Activated CD8-positive, alpha-beta T cell treated with anti-CD3 and anti-CD28 coated beads for 36 hours (primary cell): ENCODE measurements at places on chromosomes 6 and 20.

GRCh38 chr6:125356884-125357283 is 55.1 kb upstream of the HDDC2 start:
- no peak for DNase-seq

DNA sequence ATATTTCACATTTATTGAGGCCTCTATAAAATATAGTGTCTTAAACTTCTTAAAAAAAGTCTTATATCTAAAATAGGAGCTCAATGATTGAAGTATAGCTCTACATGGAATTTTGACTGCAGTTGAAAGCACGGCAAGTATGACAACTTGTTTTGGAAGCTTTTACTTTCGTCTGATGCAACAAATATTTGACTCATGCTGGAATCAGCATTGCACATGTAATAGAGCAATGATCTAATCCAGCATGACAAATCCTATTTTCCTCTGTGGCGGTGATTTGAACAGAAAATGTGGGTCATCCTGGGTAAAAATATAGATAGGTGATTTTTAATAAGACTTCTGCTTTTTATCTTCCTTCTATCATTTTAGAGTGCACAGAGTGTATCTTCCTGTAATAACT is 111.6 kb downstream of the TINAG start:
- no peak for DNase-seq

GRCh38 chr6:168155821-168156741 is 77.1 kb upstream of the FRMD1 start:
- DNase-seq: no peak

DNA sequence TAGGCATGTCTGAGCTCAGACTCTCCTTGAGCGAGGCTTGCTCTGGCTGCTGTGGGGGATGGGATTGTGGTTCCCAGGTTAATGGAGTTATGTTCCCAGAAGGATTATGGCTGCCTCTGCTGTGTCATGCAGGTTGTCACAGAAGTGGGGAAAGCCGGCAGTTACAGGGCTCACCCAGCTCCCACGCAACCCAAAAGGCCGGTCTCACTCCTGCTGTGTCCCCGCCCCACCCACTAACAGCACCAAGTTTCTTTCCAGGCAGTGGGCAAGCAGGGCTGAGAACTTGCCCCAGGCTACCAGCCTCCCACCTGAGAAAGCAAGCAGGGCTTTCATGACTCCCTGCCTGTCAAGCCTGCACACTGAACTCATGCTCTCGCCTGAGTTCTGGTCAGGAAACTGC is 750.5 kb downstream of the FRK start:
- no peak for DNase-seq

- DNase-seq: no peak
Observed at GRCh38 chr6:27867945-27868300, 44.3 kb downstream of the OR2B2 start.

- no peak for DNase-seq
Observed at GRCh38 chr6:148704400-148705246, 42.2 kb upstream of the UST start.

DNA sequence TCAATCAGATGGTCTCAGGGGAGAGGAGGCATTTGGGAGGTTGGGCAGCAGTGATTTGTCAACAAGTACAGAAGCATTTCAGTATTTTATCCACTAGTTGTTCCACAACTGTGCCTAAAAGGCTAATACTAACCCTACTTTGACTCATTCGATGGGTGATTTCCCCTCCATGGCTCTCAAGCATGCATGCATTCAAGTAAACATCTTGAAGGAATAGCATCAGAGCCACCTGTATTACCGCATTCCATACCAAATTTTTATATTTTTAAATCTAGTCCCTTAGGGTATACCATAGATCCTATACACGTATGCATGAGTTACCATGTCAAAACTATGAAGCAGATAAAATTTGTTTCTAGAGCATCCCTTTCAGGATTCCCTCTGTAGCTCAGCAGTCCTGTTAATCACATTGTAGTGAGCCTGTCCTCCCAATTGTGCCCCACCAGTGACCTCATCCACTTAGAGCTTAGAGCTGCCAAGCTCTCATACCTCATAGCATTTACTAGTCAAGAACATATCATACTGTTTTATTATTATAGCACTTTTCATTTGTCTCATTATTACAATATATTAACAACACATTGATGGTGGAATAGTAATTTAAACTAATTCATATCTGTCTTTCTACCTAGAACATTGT is 213.8 kb downstream of the LAMA2 start:
- no peak for DNase-seq

DNA sequence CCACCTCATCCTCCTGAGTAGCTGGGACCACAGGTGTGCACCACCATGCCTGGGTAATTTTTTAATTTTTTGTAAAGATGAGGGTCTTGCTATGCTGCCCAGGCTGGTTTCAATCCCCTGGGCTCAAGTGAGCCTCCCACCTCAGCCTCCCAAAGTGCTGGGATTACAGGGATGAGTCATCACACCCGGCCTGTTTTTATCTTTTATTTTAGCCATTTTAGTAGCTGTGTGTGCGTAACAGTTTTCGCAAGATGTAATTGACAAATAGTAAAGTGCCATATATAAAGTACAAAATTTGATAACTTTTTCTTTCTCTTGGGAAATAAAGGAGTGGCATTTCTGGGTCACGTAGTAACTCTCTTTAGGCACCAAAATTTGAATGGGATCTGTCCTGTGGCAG is 21.4 kb downstream of the SNAI1 start:
- DNase-seq: no peak

DNA sequence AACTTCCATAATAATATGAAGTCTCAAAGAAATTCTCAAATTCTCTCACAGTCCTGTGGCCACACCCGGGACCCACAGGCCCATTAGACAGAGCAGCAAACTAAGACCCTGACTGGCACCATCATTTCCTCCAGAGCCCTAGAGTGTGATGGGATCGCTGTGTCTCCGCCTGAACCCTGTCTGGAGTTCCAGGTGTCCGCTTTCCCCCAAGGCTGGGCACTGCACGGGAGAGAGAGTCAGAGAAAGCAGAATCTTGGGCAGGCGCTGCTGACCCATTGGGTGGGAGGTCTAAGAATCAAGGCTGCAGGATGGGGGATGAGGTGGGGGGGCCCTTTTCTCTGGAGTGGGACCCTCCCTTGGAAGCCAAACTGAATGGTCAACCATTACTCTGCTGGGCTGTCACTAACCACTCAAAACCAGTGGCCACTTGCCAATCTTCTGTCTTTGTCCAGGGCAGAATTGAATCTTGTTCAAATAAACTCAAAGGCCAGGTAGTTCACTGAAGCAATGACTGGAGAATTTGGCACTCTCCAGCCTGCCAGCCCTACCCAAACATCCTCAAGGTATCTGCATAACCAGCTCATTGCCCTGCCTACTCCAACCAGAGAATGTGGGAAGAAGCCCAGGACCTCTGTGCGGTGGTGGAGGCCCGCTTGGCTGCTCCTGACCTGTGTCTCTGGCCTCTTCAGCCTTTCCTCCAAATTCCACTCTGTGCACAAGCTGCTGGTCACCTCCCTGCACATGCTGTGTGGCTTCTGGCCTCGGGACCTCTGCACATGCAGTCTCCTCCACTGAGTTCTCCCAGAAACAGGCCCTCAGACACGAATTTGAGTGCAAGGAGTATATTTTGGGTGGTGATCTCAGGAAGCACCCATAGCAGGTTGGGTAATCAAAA is 141.1 kb downstream of the CEBPB start:
- no peak for DNase-seq

DNA sequence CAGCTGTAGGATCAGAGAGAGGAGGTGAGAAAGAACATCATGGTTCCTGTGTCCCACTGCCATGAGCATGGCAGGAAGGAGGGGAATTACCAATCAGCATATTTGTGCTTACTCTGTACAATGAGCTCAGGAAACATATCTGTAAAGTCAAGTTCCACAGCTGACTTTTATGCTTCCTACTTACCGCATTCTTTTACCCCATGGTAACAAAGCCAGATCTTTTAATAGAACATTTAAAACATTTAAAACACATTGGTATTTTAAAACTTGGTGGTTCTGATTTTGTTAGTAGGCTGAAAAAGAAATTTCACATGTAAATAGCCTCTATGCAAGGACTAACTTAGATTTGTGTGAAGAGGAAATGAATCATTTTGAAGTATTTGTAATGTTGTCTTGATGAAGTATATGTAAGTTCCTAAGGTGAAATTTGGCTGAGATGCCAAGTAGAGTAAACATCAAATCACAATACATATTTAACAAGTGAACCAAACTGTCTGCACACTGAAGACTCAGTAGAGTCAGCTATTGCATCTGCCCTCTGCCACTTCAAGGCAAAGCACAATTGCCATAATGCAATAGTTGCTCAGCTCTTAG is 114.7 kb downstream of the GJA10 start:
- DNase-seq: no peak

DNA sequence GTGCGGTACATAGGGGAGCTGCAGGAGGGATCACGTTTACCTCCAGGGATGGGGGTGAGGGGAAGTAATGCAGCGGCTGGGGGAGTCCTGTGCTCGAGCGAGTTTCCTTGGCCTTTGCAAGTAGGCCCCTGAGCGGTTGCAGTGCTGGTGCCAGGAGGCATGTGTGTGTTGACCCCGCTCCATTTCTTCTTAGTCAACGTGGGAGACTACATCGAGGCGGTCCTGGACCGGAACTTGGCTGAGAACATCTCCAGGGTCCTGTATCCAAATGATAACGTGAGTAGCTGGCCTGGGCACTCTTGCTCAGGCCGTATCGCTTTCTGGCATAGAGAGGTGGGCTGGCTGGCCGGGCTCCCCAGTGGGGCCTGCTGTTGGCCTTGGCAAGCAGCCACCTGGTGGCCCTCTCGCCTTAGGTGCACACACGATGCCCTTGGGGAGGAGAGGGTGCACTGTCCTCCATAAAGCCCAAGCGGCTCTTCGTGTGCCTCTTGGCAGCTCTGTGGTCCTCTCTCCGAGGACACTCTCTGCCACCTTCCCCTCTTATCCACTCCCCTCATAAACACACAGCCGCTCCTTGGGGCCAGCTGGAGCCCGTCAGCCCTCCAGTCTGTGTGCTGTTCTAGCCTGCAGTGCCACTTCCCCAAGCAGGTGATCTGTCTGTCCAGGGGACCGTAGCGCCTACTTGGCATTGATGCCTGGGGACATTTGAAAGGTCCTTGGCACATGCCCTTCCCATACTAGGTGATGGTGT is 29.3 kb downstream of the PYGB start:
- DNase-seq: no peak

GRCh38 chr6:48839206-48839605 is 623.8 kb downstream of the MMUT start:
- DNase-seq: no peak

DNA sequence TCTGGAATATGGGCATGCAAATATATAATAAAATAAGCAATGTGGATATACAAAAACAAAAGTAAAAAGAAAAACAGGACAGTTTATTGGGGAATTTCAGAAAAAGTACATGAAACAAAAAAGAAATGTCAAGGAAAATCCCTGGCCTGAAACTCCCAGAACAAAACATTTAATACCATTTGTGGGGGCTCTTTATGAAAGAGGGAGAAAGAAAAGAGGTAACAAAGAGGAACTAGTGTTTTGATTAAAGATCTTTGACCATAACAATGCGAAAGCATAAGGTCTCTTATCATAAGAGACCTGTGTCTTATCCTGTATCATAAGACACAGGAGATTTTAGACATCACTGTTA is 88.6 kb upstream of the ARID1B start:
- no peak for DNase-seq

GRCh38 chr6:37127961-37128862 is 41.7 kb upstream of the PIM1 start:
- no peak for DNase-seq

DNA sequence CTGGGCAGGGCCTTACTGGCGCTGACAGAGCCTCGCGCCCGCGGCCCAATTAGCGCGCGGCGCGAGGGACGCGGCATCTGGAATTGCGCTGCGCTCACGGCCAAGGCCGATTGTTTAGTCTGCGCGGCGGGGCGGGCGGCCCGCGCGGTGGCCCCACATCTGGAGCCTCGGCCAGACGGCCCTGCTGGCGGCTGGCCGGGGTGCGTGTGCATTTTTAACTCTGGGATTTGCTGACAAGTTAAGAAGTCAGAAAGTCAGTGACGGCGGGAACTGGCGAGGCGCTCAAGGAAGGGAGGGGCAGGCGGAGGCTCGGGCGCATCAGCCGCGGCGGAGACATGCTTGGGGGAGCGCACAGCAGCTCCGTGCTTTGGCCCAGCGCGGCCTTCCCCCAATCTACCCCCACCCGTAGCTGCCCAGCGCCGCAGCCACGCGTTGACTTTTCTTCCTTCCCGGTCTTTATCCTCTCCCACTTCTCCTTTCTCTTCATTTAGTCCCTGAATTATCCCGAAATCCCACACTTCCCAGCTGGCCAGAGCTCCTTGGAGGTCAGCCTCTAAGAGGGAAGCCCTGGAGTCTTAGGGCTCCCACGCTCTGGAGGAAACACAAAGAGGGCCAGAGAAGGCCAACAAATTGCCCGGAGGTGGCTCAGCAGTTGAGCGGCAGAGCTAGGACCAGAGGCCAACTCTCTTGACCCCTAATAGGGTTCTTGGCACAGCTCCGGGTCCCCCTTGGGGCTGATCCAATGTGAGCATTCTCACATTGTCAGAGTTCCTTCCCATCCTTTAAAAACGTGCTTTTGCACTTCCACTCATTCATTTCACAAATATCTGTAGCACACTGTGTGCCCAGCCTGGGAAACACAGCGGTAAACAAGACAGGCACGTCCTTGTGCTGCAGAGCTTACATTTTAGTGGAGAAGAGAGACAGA is 40.8 kb upstream of the FOXP4 start:
- peak; percentile 44 for DNase-seq

DNA sequence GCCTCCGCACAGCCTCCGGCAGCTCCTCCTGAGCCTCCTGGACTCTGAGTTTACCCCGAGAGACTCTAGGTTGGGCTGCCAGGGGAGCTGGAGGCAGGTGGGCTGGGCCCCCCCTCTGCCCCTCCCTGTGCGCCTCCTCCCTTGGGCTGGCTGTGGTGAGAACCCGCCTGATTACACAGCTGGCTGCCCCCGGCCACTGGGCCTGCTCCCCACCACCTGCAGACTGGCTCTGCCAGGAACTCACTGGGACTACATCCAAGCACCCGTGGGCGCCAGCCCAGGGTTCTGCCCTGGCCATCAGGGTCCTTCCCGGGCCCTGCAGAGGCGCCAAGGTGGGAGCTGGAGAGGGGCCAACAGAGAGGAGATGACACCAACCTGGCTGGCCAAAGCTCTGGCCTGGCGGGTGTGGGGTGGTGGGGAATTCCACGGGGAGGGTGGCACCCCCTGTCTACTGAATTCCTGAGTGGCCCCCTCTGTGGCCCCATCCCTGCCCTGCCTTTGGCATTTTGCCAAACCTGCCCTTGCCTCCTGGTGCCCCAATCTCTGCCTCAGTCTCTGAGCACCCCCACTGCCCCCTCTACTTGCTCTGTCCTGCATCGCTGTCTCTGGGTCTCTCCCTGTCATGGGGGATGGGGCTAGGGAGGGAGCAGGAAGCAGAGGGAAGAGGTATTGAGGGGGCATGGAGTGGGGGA is 21.9 kb upstream of the CDH22 start:
- DNase-seq: no peak

DNA sequence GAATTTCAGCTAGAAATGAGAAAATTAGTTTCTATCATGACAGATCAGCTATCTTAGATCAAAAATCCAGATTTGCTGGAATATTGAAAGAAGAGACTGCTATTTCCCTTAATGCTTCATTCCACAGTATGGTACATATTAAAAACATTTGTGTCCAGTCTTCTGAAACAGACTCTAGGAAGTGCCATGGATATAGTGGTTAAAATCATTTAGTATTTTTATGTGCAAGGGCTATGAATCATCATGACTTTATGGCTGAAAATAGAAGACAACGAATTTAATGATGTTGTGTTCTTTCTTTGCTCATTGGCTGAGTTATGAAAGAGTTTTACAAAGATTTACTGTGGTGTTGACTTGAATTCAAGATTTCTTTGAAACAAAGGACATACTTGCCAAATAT is 146.6 kb downstream of the ANKRD60 start:
- DNase-seq: no peak
